ENCODE measurements at places on chromosomes 11 and 22.

DNA sequence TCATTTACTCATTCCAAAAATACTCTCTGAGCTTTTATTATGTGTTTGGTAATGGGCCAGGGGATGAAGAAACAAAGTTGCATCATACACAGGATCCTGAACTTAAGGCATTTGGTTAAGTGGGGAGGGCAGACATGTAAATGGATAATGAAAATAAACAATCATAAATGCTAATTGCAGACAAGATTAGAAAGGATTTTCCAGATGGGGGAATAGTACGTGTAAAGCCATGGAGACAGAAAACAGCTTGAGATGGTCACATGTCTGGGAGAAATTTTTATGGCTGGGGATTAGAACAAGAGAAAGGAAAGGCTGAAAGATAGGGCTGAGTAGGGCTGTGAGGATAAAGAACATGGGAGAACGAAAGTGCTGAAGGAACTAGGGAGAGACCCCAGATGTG, 534.3 kb upstream of the LARGE1 start:
- DNase-seq: no peak

DNA sequence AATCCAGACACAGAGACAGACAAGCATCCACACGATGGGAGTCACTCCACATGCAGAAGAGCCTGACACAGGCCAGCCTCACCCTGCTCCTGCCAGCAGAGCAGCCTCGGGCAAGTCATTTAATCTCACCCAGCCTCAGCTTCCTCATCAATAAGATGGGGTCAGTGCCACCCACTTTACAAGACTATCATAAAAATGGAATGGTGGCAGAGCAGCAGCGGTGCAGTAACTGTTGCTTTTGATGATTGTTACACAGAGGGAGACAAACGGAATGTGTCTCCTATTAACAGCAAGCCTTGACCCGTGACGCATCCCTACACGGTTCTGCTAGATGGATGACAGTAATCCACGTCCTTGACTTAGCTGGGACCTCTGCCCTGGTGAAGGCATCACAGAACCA, 26.0 kb upstream of the ARFGAP3 start:
- DNase-seq: no peak

GRCh38 chr11:125807909-125808308, 20.0 kb downstream of the PATE3 start:
- no peak for DNase-seq

- no peak for DNase-seq
These were observed 286.8 kb downstream of the BLID start for GRCh38 chr11:121829159-121829643.

DNA sequence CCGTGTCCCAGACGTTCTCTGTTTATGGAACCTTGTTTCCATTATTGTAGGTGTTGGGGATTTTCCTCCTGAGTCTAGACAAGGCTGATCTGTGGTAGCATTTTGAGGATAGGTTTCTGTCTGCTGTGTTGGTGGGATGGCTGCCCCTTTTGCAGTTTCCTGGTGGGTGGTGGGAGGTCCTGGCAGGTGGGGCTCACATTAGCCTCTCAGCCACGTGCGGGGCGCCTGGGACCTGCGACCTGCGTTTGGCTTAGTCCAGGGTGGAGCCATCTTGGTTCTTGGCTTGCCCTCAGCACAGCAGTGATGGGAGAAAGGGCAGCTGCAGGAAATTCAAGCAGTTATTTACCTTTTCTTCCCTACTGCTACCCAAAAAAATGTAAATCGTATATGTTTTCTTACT, 143.4 kb downstream of the TBC1D22A start:
- DNase-seq: no peak

GRCh38 chr11:61333550-61334433, 764 bp downstream of the TKFC start:
- no peak for DNase-seq

- no peak for DNase-seq
These were observed 1.4 kb downstream of the TAF10 start for GRCh38 chr11:6610591-6610990.

Data from HepG2 (cell line).